ENCODE measurements at places on chromosomes 12 and 14.

DNA sequence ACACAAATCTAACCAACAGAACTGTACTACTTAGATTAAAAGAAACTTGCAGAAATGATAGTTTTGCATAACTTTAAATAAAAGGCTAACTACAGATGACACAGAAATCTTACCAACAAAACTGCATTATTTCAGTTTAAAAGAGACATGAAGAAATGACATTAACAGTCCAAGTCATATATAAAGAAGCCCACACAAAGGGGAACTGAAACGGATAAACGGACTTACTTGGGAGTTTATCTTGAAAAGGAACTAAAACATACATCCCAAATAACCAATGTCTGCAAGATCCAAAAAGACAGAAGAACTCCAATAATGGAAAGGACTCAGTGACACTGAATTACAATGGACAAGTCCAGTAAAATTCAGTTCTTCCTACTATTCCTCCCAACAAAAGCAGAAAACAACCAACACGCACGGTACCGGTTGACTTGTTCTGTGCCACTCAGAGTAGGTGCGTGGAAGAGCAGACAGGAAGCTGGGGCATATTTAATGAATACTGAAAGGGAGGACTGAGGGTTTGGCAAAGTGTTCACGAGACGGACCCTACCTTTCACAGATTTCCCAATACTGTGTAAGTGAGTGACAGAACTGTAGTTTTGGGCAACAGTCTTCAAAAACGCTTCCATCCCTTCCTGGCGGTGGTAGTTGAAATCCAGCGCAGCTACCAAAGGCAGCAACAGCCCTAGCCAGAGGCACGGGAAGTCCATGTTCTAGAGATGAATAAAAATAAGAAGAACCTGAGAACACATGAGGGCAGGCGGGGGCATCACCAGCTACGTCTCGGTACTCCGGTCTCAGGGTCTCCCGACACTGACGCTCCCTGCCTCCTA lies 627 bp downstream of the CPM start:
- DNase-seq: no peak

DNA sequence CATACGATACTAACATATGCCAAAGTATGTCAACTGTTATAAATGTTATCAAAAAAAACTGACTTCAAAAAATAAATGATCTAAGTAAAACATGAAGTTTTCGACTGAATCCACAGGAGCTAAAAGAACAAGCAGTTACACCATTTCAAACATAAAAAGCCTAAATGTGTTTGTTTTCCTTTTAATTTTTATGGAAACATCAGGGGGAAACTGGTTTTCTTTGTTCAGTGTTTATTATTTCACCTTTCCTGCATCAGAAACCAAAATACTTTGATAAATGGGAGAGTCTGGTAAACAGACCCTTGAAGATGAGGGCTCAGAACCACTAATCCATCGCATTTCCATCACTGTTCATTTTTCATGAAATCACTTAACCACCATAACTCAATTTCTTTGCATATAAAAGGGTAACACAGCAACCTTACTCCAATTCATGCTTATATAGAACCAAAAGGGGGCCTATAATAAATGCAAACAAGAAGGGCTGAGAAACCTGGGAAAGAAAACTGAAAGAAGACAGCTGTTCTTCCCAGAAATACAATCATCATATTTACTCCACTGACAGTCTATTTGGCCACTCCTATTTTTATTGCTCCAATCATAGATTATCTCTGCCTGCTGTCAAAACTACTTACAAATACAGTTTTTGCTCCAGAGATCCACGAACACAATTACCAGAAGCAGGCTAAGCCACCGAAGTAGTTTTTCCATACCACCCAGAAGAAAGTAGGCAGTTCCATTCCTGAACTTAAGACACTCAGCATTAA lies 17.0 kb downstream of the FGD6 start:
- DNase-seq: no peak

DNA sequence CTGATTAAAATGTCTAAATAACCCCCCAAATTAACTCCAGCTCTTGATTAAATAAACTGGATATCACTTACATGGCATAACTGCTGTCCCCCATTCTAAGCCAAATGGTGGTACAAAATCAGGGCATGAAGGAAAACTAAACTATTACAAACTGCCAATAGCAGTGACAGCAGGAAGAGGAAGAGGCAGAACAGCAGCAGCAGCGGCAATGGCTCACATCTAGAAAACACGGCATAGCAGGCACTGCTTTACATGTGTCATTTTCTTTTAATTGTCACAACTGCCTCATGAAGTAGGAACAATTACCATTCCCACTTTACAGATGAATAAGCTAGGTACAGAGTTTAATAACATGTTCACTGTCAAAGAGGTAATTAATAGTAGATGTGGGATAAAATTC lies 92.0 kb downstream of the EPS8 start:
- no peak for DNase-seq

GRCh38 chr12:27367078-27367477 lies 34.4 kb downstream of the BMAL2 start:
- DNase-seq: no peak

- DNase-seq: no peak
Observed at GRCh38 chr12:57517187-57517586, 3.1 kb downstream of the DDIT3 start.

- DNase-seq: no peak
Observed at GRCh38 chr14:44099743-44100488, 407.2 kb downstream of the FSCB start.

DNA sequence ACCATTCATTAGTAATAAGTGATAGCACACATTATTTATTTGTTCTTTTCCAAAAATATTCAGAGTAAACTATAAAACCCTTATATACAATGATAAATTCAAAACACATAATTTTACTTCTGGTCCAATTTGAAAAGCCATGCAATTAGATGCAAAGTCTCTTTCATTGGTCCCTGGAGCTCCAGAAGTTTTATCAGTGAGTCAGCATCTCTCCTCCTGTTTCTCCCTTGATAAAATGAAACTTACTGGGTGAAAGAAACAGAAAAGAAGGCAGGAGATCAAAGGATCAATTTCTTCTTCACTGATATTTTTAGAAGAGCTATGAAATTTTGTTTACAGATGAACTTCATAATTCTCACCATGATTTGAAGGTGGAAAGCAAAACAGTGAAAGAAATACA lies 47.5 kb downstream of the IFNG start:
- no peak for DNase-seq

DNA sequence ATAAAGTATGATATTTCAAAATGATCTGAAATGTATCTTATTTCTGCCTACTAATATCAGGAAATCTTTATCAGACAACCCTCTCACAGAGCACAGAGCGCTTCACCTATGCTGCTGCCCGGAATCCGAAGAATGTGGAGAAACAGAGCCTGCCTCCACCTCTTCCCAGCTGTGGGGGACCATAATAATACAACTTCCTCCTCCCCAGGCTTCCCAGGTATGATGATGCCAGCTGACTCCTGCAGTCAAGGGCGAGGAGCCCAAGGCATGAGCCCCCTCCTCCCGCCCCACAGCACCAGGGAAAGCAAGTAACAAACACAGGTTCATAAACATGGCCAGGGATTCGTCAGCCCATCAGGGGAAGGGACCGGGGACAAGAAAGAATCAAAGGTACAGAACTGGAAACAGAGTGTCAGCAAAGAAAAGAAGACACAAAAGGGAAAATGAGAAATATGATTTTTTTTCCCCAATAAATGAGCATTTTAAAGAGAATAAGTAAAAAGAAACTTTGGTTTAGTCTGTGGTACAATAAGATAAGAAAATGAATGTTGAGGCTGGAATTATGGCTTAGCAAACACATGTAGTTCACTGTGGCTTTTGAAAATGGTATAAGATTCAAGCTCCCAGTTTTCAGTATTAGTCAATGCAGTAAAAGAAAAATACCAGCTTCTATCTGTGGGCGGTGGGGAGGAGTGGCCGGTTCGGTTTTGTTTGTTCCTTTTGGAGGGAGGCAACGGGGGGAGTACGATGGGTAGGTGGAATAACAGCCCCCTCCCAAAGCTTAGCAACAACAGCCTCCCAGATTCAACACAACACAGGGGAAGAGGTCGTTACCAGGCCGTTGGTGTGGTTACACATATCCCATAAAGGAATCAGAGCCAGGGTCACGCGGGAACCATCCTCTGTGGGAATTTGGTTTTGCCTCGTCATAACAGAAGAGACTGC lies 68.3 kb downstream of the SETD3 start:
- DNase-seq: no peak

DNA sequence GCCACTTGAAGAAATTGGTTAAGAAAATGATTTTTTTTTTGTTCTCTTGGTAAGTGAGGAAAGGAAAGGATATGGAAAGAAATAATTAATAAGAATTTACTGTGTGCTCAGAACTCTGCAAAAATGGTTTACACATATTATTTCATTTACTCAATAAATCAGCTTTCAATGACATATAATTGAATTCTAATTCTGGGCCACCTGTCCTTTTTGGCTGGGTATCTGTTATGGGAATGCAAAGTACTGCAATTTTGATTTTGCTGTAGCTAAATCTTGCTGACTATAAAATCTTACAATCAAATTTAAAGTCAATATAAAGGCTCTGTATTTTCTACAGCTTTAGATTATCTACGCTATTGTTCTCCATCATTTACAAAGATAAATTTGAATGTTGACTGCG lies 147.1 kb downstream of the GRIP1 start:
- DNase-seq: no peak

DNA sequence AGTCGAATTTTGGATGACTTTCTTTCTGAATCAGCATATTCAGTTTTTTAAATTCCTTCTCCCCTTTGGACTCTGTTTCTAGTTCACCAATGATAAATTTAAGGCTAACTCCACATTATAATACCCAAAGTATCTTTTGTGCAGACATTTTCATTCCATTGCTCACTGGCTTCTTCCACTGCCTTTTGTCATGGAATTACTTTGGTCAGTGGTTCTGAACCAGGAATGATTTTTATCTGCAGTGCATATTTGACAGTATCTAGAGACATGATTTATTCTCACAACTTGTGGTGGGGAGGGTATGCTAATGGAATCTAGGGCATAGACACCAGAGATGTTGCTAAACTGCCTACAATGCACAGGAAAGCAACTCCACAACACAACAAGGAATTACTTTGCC lies 234.4 kb upstream of the PRKD1 start:
- DNase-seq: no peak

Data from NCI-H510A (cell line).